ENCODE measurements at places on chromosomes 13 and 19.

DNA sequence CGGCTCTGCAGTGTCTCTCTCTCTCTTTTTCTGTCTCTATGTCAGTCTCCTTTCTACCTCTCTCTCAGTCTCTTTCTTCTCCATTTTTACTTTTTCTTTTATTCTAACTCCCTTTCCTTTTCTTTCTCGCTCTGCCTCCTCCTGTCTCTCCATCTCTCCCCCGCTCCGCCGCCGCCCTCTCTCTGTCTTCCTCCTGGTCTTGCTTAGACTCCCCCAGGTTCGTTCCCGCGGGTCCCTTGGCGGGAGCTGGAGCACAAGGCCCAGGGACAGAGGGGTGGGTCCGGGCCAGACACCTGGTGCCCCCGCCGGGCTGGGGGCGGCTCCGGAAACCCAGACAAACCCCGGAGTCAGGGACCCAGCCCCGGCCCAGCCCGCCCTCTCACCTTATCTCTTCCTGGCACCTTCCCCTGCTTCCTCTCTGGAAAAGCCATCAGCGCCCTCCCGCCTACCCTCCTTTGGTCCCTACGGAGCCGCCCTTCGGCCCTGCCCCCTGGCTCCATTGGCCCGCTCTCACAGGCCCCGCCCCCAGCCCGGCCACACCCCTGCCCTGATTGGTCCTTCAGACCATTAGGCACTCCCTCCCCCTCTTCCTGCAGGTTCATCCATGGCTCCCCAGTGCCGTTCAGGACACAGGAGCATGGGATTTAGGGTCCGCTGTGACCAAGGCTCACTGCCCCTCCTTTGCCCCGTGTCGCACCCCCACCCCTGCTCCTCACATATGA lies 15.4 kb upstream of the NOP53 start:
- peak; percentile 61 for DNase-seq

- DNase-seq, result no peak
Observed at GRCh38 chr13:20969182-20969581, 66.6 kb upstream of the XPO4 start.

DNA sequence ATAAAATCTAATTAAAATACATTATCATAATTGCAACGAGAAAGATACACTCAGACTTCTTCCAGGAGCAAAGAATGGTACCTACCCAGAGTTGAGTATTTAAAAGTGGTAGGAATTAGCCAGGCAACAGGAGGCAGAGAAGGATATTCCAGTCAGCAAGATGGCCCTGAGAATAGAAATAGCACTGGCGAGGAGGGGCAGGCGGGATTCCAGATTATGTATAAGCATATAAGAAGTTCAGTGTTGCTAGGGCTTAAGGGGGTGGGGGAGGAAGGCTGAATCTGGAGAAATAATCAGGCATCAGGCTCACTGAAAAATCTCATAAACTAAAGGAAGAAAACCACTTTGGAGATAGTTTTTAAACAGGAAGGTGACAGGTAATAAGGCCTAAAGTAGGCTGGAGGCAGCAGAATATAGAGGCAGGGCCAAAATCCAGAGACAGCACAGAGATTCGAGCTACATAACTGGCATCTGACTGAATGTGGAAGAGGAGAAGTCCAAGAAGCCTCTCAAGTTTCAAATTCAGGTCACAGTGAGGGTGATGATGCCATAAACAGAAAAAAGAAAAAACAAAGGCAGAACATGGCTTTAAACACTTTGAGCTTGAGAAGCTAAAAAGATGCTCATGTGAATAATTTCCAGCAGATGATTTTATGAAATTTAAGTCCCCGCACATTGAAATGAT lies 7.5 kb downstream of the KPNA3 start:
- DNase-seq, result no peak

- no peak for DNase-seq
Observed at GRCh38 chr13:53839461-53839860, 810.8 kb downstream of the OLFM4 start.

- no peak for DNase-seq
Observed at GRCh38 chr19:2815923-2816322, 3.7 kb upstream of the ZNF554 start.

GRCh38 chr13:97069050-97069815 lies 75.0 kb upstream of the OXGR1 start:
- no peak for DNase-seq

GRCh38 chr13:26377038-26377437 lies 123.1 kb downstream of the CDK8 start:
- peak; percentile 22 for DNase-seq

DNA sequence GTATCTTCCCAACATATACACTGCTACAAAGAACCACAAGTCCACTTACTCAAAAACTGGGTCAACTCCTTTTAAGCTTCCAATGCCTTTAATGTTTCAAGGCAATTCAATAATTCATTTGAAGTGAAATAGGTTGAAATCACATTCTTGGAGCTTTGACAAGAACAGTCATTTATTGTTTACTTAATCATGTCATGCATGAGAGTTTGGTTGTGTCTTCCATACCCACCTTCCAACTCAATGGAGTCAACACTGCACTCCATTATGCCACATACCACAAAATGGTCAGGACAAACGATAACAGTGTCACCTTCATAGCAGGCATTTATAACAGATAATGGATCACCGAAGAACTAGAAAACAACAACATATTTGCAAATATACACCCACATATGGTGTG lies 506.3 kb downstream of the UQCRFS1 start:
- no peak for DNase-seq

- no peak for DNase-seq
Observed at GRCh38 chr13:107266657-107267056, 698.7 kb upstream of the ARGLU1 start.

GRCh38 chr13:104114101-104114500 lies 1047.9 kb upstream of the SLC10A2 start:
- DNase-seq, result no peak

- DNase-seq, result no peak
Observed at GRCh38 chr13:59743195-59743594, 420.5 kb downstream of the DIAPH3 start.

GRCh38 chr13:49657241-49657641 lies 28.9 kb downstream of the ARL11 start:
- DNase-seq, result no peak

- peak; percentile 62 for DNase-seq
Observed at GRCh38 chr13:108961542-108962125, 332.2 kb downstream of the MYO16 start.

- no peak for DNase-seq
Observed at GRCh38 chr19:27777242-27777641, 1435.7 kb downstream of the UQCRFS1 start.

- DNase-seq, result no peak
Observed at GRCh38 chr13:27035892-27036235, 135.7 kb downstream of the USP12 start.

DNA sequence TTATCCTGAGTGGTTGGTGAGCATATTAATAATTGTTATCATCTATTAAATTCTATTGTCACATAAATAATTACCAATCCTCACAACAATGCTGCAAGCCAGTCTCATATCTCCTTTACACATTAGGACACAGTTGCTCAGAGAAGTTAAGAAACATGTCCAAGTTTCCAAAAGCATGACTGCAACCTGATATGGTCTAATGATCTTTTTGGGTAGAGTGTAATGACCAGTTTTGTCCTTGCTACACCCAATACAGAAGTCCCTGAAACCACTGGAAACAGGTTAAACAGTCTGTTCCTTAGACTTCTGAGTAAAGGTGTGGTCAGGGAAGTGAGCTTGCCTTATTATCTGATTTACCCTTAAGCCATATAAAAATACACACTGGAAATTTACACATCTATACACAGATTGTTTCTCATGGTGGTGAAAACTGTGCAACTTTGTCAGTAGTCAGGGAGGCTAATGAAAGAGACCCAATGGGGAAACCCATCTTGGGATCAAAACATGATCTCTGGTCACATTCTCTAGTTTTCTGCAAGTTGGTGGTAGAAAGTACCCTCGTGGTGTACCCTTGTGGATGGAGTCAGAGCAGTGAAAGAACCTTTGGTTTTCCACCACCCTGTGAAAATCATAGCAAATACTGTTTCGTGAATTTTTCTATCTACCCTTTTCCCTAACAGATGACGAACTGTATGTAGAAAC lies 146.0 kb upstream of the KLF12 start:
- DNase-seq, result no peak

DNA sequence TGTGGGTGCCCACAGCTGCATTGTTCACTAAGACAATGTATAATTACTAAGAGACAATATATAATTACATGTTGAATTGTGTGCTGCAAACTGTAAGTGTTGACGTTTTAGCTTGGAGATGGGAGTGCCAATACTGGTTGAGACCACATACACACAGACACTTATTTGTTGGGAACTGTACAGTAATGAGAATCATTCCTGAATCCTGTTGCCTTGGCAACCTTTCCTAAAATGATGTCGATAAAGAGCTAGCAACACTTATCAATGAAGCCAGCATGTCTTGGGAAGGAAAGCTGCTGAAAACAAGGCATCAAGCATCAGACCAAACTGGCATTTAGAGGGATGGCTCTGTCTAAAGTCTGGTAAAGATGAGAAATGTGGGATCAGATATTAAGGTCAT lies 51.3 kb downstream of the PCDH8 start:
- DNase-seq, result no peak

GRCh38 chr13:39038569-39039030 lies 344 bp downstream of the NHLRC3 start:
- no peak for DNase-seq

DNA sequence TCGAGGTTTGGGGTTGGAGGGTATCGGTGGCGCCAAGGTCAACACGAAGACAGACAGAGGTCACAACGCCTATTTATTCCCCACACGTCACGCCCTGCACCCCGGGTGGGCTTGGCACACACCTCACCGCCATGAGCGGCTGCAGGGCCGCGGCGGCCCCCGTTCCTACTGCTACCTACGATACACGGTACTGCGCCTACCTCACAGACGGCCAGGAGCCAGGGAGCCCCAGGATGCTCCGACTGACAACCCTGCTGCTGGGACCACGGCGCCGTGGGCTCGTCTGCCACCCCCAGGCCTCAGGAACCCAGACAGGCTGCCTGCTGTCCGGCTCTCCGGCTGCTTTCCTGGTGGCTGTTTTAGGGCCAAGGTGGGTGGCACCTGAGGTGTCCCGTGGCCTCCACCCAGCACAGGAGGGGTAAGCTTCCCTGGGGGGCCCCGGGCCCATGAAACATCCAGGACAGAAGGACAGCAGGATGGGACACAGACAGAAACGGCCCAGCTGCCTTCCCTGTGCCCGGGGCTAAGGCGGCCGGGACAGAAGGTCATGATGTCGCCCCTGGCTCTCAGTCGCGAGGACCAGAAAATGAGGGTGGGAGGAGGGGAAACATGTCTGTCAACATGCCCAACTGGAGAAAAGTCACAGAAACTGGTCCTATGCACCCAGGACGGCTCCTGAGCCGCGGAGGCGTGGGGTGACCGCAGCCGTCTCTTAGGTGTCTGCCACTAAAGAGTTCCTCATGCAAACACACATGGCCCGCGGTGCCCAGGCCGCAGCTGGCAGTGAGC lies 15.0 kb upstream of the SLC39A3 start:
- DNase-seq, result no peak

DNA sequence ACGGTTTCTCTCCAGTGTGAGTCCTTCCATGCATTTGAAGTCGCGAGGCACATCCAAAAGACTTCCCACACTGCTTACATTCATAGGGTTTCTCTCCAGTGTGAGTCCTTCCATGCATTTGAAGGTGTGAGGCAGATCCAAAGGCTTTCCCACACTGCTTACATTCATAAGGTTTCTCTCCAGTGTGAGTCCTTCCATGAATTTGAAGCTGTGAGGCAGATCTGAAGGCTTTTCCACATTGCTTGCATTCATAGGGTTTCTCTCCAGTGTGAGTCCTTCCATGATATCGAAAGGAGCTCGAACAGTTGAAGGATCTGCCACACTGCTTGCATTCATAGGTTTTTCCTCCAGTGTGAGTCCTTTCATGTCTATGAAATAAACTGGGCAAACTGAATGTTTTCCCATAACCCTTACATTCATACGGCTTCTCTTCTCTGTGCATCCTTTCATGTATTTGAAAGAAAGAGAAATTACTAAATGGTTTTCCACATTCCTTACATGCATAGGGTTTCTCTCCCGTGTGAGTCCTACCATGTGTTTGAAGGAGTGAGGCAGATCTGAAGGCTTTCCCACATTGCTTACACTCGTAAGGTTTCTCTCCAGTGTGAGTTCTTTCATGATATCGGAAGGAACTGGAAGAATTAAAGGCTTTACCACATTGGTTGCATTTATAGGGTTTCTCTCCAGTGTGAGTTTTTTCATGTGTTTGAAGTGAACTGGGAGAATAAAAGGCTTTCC lies 20.3 kb downstream of the ZNF433 start:
- no peak for DNase-seq

- no peak for DNase-seq
Observed at GRCh38 chr13:85819513-85819912, 20.3 kb upstream of the SLITRK6 start.

DNA sequence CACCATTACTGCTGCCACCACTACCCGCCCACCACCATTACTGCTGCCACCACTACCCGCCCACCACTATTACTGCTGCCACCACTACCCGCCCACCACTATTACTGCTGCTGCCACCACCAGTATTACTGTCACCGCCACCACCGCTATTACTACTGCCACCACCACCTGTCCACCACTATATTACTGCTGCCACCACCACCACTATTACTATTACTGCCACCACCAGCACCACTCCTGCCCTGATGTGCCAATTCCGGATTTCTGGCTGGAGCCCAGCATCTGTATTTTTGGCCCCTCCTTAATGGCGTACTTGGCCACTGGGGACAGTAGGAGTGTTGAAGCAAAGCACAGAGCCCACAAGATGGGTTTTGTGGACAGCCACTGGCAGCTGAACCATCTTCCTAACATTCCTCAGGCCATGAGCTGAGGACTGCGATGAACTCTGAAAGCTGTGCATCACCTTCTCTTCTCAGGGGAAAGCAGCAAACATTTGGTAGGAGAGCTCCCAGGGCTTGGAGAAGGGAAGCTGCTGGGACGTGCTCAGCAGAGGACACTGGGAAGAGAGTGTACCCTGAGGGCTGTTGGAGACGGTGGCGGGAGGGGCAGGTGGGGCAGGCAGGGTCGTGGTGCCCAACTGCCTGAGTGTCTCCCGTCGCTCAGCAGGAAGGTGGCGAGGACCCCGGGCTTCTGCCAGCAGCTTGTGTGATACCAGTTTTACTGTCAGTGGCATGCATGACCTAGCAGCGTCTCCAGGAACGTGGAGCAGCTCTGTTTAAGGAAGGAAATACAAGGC lies 23.0 kb downstream of the CUL4A start:
- no peak for DNase-seq
